ENCODE measurements at places on chromosomes 1 and 21.
A peak's percentile ranks its signal among the peaks of the same experiment; 100 is the strongest.

DNA sequence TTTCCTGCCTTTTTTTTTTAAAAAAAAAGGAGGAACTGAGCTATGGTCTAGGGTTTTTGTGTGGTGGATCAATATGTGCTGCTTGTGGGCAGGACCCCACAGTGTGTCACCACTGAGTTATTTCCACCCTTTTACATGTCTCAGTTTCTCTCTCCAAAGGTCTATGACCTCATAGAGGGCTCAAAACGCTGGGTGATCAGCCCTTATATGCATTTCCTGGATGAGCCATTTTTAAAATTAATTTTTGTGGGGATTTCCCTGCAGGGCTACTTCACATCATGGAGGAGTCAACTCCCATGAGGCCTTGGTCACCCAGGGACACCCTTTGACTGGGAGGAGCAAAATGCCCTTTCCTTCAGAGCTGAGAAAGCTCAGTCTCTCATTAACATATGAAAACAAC is 20.7 kb upstream of the HAO2 start:
- no peak for DNase-seq

DNA sequence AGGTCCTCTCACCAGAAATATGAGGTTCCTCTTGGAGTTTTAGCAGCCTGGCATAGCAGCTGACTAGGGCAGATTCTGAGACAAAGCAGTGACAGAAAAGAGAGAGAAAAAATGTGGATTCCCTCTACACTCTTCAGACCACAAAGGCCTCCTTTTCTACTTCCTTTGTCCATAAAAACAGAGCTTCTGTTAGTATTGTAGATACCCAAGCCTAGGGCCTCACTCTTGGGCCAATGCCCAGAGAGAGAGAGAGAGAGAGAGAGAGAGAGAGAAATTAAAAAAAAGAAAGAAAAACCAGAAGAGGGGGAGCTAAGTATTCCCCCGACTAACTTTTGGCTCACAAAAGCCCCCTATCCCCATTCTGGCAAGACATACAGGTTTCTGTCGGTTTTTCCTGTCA is 2.4 kb upstream of the ZRANB2 start:
- no peak for DNase-seq

- no peak for DNase-seq
Measured at GRCh38 chr1:90713741-90714509, 3.2 kb downstream of the BARHL2 start.

DNA sequence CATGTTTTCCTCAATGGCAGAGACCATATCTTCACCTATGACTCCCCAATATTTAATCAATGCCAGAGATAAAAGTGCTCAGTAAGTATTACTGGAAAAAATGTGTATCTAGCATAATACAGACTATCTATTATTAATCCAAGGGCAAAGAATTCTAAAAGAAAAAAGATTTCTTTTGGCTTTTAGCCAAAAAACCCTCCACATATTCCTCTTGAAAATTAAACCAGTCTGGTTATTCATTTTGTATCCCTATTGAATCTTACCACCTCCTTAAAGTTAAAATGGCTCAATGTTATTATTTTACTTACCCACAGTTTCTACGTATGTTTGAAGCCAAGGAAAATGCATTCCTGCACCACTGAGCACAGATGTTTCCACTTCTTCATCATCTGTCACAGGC is 1.6 kb downstream of the TAF1A start:
- no peak for DNase-seq

GRCh38 chr1:116434849-116435248 is 61.8 kb downstream of the ATP1A1 start:
- DNase-seq = no peak

GRCh38 chr1:8661185-8662110 is 156.0 kb downstream of the RERE start:
- peak; percentile 62 for DNase-seq

- DNase-seq = no peak
Measured at GRCh38 chr21:45012662-45013259, 61.6 kb upstream of the ADARB1 start.

GRCh38 chr1:10685808-10686403 is 110.5 kb downstream of the CASZ1 start:
- no peak for DNase-seq

DNA sequence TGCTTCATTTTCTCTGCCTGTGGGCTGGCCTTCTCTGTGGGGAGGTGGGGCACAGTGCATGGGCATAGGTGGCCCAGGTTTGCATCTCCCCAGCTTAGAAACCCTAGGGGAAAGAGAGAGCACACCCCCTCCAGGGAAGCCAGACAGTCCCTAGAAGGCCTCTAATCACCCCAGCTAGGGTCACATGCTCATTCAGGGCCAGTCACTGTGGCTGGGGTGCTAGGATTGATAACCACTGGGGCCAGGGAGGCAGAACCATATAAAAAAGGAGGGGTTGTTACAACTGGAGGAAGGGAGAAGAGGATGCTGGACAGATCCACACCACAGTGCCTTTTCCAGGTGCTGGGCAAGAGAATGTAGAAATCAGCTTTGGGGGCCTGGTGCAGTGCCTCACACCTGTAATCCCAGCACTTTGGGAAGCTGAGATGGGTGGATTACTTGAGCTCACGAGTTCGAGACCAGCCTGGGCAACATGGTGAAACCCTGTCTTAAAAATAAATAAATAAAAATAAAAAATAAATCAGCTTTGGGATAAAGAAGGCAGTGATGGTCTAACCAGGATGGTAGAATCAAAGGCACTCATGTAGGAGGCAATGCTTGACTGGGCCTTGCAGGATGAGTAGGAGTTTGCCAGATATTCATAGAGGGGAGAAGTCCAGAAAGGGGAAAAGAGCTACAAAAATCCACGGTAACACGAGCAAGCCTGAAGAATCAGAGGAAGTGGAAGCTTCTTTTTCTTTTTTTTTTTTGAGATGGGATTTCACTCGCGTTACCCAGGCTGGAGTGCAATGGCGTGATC is 19.5 kb downstream of the FBLIM1 start:
- DNase-seq = no peak

DNA sequence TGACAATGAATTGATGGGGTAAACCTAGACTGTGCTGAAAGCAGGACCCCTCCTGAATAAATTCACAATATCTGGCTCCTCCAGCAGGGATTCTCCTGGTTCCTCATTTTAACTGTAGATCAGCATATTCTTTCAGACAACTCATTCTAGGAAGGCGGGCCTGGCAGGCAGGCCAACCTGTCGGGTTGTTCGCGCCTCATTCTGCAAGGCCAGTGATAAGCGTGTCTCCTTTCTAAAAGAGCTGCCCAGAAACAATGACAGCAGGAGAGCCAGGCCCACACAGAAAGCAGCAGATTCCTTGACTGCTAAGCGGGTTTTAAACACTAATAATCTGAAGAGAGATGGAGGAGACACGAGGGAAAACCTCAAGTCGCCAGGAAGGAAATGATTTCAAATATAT is 70.0 kb downstream of the NTPCR start:
- DNase-seq = no peak

DNA sequence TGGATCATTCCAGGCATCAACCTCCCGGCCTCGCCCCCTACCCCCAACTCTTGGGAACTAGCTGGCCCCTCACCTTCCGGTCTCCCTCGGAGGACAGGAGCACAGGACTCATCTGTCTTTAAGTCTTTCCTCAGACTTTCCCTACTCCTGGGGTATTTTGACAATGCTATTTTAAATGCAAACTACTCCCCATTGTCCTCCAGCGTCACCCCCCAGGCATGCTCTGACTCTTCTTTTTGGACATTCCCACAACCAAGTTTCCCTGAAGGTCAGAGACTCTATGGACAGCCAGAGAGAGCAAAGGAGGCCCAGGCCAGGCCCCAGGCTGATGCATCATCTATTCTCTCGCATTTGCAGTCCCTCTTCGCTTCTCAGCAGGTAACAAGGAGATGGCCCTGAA is 424.3 kb downstream of the PCP4 start:
- DNase-seq = no peak

GRCh38 chr21:35239811-35240219 is 190.7 kb upstream of the RUNX1 start:
- no peak for DNase-seq

GRCh38 chr21:42221581-42222345 is 2.8 kb downstream of the ABCG1 start:
- no peak for DNase-seq

DNA sequence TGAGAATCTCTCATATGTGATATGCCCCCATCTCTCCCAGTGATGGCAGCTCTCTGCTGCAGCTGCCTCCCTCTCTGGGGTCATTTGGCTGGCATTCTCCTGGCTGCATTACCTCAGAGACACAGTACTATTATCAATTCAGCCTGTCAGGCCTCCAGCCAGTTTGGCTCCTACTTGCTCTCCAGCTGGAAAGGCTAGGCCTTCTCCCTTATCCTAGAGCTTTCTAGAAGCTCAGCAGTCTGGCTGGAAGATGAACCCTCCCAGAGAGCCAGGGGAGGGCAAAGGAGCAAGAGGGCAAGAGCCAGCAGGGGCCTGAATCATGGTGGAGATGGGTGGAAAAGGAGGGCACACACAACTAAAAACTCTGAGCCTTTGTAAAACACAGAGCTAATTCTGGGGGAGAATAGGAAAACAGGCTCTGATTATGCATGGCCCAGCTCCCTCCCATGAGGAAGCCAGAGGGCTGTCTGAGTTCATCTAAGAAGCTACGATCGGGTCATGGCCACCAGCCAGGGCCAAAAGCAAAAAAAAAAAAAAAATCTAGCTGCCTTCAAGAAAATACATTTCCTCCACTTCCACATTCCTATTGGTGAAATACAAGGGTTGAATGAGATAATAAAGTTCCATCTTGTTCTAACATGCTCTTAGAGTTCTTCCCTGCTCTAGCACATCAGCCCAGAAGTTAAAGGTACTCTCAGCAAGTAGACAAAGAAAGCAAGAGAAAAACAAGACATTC is 8.8 kb downstream of the LAMB3 start:
- DNase-seq = no peak

GRCh38 chr1:66283622-66284041 is 250.3 kb upstream of the SGIP1 start:
- DNase-seq = no peak
